ENCODE measurements at places on chromosomes 7 and 10.

GRCh38 chr7:36606976-36607720 lies 117.1 kb downstream of the AOAH start:
- DNase-seq = no peak

GRCh38 chr10:102965311-102965851 lies 47.3 kb downstream of the CNNM2 start:
- DNase-seq = no peak

GRCh38 chr10:49083261-49083660 lies 32.1 kb downstream of the VSTM4 start:
- no peak for DNase-seq

- no peak for DNase-seq
Observed at GRCh38 chr7:54390565-54390964, 151.6 kb upstream of the VSTM2A start.

GRCh38 chr10:65858841-65859240 lies 1067.0 kb upstream of the LRRTM3 start:
- DNase-seq = no peak

DNA sequence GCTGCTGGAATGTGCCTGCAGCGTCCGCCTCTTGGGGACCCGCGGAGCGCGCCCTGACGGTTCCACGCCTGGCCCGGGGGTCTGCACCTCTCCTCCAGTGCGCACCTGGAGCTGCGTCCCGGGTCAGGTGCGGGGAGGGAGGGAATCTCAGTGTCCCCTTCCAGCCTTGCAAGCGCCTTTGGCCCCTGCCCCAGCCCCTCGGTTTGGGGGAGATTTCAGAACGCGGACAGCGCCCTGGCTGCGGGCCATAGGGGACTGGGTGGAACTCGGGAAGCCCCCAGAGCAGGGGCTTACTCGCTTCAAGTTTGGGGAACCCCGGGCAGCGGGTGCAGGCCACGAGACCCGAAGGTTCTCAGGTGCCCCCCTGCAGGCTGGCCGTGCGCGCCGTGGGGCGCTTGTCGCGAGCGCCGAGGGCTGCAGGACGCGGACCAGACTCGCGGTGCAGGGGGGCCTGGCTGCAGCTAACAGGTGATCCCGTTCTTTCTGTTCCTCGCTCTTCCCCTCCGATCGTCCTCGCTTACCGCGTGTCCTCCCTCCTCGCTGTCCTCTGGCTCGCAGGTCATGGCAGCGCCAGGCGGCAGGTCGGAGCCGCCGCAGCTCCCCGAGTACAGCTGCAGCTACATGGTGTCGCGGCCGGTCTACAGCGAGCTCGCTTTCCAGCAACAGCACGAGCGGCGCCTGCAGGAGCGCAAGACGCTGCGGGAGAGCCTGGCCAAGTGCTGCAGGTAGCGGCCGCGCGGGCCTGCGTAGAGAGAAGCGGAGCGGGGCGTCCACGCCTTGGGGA lies 645 bp downstream of the SLC26A4 start:
- peak; percentile 11 for DNase-seq

DNA sequence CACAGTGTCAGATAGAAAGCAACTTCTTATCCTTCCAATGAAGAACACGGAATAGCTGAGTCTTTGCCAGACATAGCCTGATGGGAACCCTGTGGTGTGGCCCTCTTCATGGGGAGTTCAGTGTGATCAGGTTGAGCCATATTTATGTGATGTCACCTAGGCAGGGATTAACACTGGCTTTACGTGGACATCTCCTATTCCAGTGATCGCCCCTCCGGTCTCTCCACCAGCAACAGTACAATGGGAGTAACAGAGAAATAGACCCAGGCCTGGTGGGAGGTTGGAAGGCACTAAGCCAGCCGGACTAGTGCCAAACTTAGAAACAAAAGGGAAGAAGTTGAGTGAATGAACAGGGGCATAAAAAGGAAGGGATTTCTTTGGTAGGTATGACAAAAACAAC lies 358.1 kb downstream of the PRPF18 start:
- DNase-seq = no peak

DNA sequence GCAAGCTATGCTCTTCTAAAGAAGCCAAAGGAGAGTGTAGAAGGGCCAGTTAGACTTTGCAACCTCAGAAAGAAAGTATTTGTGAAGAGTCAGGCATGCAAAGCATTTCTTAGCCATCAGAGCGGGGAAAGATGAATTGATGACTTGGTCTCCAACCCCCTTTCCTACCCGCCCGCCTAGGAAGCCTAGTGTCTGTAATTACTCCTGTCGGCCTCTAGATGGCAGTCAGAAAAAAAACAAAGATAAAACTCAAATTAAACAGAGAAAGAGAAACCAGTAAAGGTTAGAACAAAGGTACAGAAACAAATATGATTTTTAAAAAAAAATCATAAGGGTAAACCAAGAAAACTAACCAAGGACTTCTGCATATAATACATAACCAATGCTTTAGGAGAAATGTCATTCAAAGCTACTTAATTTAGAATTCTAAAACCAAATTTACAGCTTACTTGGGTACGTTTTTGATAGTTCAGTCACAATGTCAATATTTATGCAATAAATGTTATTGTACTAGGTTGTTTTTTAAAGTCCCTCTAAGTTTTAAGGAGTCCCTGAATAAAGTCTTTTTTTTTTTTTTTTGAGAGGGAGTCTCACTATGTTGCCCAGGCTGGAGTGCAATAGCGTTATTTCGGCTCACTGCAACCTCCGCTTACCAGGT lies 97.6 kb downstream of the LYZL1 start:
- no peak for DNase-seq

DNA sequence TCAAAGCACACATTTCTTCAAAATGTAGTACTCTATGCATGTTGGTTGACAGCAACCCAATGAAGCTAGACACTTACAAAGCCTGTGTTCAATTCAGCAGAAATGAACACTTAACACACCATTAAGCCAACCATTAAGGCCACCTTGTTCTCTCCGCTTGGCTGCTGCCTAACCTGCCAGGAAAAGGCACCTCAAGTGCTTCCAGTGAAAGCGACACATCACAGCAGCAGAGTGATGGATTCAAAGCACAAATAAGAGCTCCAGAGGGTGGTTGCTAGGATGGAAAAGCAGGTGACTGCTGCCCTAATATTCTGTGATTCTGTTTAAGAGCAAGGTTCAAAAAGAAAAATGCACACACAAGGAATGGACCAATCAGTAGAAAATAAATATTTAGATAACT lies 81.5 kb upstream of the GNAI1 start:
- no peak for DNase-seq

DNA sequence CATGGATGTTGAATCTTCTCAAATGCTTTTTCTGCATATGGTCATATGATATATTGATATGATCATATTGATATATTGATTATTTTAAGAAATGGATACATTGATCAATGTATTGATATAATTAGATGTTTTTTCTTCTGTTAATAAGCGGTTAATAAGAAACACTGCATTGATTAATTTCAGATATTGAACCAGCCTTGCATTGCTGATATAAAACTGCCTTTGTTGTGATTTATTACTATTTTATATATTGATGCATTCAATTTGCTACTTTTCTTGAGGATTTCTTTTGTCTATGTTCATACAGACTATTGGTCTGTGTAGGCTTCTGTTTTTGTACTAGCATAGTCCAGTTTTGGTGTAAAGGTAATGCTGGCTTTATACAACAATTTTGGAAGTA lies 79.7 kb upstream of the ELN start:
- DNase-seq = no peak

GRCh38 chr7:158649279-158649678 lies 55.3 kb downstream of the NCAPG2 start:
- no peak for DNase-seq

- no peak for DNase-seq
Observed at GRCh38 chr10:128017822-128018221, 108.4 kb downstream of the MKI67 start.

DNA sequence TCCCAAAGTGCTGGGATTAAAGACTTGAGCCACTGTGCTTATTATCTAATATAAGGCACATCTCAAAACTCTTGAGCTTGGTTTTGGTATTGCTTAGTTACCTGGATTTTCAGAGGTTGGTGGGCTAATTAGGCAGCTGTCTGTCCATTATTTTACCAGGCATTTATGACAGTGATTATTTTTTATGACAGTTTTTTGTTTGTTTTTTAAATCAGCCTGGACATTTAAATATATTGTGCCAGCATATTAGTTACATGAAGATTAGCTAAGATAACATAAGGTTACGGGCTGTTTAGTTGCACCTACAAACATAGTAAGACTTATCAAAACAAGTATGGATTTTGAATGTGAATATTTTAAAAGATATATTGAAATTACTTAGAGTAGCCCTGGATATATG lies 2.6 kb upstream of the ZRANB1 start:
- no peak for DNase-seq

DNA sequence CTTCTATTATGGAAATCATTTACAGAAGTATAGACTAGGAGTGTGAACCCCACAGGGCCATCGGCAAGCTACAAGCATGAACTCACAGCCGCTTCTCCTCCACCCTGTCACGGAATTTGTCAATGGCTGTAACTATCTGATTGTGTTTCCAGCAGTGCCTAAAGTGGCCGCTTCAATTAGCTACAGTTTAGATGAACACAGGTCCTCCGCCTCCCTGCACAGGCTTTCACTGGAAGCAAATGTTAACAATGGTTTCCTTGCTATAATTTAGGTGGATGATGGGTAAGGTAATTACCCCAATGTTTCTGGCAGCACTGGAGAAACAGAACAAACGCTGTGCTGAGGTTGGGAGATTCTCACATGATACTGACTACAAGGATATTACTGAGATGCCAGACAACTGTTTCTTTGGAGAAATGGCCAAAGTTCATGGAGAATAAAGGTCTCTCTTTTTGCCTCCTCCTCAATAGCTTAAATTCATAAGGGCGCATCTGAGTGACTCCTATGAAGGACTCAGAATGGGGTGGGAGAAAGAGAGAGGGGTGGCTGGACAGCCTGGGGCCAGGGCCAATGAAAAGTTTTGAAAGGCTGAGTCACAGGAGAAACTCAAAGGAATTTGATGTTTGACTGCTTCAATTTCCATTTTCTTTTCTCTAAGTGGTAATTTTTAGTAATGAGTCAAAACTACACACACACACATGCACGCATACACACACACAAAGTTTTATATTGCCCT lies 78.9 kb downstream of the SVIL start:
- no peak for DNase-seq

DNA sequence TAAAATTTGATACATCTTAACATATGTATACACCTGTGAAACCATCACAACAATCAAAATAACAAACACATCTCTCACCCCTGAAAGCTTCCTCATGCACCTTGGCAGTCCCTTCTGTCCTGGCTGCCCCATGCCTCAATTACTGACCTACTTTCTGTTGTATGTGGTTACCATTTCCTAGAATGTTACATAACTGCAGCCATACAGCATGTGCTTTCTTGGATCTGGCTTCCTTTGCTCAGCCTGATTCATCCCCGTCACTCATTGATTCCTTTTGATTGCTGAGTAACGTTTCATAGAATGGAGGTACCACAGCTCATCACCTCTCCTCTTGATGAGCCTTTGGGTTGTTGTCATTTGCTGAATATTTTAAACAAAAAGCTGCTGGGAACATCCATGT lies 165.3 kb downstream of the CELF2 start:
- no peak for DNase-seq

DNA sequence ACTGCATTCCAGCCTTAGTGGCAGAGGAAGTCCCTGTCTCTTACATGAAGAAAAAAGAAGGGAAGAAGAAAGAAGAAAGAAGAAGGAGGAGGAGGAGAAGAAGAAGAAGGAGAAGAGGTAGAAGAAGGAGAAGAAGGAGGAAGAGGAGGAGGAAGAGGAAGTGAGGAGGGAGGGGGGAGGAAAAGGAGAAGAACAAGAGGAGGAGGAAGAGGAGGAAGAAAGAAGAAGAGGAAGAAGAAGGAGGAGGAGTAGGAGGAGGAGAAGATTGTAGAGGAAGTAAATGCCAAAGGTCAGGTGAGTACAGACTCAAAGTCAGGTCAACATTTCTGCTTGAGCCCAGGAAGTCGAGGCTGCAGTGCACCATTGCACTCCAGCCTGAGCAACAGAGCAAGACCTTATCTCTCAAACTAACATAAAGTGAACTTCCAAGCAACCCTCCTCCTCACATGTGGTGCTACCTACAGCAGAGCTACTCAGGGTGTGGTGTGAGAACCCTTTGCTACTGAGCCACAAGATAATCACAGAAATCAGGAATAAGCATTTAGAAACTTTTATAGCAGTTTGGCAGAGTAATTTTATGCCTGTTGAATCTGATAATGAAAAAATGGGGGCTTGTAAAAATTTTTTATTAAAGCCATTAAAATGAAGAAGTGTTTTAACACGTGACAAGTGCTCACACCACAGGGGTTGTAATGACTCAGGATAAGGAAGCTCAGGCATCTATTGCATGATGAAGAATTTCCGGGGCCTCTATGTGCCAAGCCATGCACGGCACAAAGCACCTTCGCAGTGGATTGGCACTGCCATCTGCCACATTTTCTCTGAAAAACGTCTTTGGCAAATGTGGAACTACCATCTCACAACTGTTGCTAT lies 224.9 kb upstream of the AUTS2 start:
- DNase-seq = no peak

- no peak for DNase-seq
Observed at GRCh38 chr10:80589726-80590373, 52.1 kb downstream of the SH2D4B start.

DNA sequence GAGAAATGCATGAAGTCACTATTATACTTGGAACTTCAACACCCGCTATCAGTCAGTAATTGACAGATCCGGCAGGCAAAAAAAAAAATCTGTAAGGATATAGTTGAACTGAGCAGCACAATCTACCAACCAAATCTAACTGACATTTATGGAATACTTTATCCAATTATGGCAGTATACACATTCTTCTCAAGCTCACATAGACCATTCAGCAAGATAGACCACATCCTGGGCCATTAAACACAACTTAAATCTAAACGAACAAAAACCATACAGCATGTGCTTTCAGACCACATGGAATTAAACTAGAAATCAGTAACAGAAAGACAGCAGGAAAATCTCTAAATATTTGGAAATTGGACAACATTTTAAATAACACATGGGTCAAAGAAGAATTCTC lies 112.7 kb downstream of the MPP7 start:
- DNase-seq = no peak

DNA sequence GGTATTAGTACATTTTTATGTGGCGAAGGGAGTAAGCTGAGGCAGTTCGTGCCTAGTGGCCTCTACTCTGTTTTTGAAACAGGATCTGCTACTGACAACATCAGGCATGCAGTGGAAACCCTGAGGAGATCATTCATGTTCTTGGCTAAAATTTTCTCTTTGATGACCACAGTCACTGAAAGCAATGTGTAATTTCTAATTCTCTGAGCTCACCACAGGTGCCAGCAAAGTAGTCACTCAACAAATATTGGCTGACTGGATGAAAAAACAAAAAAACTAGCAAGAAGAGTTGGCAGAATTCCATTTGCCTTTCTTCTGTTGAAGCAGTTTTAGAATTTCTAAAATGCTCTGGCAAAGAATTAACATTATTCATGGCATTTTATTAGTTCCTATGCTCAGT lies 176.5 kb upstream of the KCTD7 start:
- no peak for DNase-seq

Data from activated T-helper 1 cell treated with Interleukin-2 at 50 U/mL for 16 hours (primary cell).